ENCODE measurements at places on chromosomes 16 and 17.

DNA sequence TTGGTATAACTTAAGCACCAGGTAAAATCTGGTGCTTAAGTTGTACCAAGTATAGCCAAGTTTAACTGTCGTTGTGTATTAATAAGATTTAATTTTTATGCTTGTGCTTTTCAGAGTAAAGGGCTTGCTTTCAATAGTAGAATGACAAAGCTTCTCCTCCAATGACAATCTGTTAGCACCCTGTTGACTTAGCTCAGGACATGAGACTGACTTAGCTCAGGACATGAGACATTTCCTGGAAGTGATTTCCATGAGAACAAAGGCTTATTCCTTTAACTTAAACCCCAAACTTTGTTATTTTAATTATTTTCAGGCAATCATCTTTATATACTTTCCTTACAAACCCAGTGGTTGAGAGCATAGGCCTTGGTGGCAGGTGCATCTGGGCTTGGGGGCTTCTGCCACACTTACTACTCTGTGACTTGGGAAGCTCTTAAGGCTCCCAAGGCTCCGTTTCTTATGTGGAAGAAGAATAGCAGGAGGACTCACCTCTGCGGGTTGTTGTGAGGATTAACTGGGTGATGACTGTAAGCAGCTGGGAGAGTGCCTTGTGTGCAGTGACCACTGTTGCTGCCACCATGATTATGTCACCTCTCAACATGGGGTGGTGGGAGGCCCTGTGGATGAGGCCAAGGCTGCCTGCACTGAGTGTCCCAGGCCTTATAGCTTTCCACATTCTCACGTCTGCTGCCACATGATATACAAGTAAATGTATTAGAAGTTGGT lies 59.4 kb upstream of the CMIP start:
- DNase-seq, result no peak

DNA sequence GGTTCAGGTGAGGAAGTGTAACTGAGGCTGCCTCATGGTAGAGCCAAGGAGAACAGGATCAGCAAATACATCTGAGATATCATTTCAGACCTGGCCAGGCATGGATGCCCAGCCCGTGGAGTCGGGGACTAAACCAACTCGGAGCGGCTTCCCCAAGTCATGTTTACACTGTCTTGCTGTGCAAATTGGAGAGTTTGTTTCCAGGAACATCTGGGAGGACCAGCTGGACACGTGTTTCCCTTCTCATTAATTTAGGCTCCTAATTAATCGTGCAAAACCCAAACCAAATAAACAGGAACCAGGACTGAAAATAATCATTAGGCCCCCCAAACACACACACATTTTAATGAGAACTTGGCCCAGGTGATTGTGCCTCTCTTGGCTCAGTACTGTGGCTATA lies 70.9 kb upstream of the SALL1 start:
- DNase-seq, result no peak

- no peak for DNase-seq
Observed at GRCh38 chr17:75003957-75004355, 8.5 kb upstream of the MRPL58 start.

GRCh38 chr17:73642659-73643000 lies 1.6 kb downstream of the SDK2 start:
- DNase-seq, result no peak
